ENCODE measurements at places on chromosomes 7 and 10.

GRCh38 chr7:124432009-124432578 lies 333.5 kb downstream of the GPR37 start:
- no peak for DNase-seq

DNA sequence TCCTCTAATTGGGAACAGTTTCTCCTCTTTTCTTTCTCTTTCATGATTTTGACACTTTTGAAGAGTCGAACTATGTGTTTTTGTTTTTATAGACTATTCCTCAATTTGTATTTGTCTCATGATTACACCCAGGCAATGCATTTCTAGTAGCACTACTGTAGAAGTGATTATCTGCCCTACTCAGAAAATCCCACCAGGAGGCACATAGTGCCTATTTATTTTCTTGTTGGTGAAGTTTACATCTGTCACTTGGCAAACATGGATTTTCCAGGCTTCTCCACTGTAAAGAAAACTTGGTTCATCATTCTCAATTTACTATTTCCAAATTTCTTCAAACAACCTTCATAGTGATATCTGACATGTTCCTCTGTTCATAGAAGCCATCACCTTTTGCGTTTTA lies 893.9 kb downstream of the CCSER2 start:
- no peak for DNase-seq

- DNase-seq, result no peak
Observed at GRCh38 chr7:141359740-141360415, 191.3 kb upstream of the AGK start.

- no peak for DNase-seq
Observed at GRCh38 chr10:130885021-130885655, 426.4 kb downstream of the TCERG1L start.

- DNase-seq, result no peak
Observed at GRCh38 chr10:114957673-114958072, 19.7 kb downstream of the TRUB1 start.

DNA sequence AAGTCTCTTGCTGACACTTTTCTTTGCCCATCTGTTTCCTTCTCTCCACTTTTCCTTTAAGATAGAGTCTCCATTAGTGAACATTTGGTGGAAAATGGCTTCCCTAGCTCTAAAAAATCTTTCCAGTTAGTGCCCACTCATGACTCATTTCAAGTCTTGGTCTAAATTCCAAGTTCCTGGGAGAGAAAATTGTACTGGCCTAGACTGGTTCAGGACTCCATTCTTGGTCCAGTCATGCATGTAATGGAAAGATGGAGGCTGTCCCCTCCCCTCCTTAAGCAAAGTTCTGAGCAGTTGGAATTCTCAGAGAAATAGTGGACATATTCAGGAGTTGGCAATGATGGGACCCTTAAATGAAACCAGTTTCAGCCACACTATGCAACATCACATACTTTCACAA lies 3.8 kb upstream of the ALDH18A1 start:
- DNase-seq, result no peak

DNA sequence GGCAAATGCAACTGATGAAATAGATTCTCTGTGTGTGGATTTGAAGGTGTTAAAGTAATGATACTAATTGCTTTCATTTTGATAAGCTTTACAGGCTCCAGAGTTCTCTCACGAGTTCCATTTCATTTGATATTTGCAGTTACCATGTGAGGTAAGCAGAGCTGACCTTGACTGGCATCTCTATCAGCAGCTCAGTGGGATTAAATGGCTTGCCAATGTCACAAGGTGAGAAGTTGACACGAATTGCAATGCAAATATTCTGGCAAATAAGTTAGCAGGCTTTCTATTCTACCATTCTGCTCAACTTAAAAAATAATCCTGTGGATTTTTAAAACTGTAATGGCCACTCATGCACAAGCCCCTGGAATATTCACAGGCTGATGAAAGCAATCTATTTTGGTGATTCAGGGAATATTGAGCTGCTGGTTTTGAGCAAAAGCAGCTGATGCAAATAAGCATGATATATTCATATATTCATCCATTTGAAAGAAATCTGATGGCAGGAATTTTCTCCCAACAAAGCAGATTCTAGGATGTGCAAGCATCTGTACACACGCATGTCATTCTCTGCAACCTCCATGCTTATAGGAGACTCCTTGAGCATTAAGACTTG lies 64.5 kb upstream of the ANKRD1 start:
- no peak for DNase-seq
